ENCODE measurements at places on chromosomes 5 and 9.

DNA sequence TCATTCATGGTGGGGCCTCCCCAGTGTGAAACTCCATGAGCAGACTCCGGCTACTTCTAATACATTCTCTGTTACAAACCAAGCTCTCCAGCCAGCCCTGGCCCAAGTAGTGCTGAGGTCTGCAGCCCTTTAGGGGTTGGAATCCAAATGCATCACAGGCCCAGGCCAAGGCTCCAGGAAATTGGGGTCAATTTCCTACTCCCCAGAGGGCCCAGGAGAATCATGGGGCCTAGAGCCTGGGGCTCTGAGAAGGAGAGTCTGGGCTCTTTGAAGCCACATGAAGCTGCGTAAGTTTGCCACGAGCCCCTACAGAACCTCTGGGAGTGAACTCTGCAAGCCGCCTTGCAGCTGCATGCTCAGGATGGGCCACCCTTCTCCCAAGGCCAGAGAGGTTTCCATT lies 206.4 kb downstream of the PAPPA start:
- no peak for DNase-seq

DNA sequence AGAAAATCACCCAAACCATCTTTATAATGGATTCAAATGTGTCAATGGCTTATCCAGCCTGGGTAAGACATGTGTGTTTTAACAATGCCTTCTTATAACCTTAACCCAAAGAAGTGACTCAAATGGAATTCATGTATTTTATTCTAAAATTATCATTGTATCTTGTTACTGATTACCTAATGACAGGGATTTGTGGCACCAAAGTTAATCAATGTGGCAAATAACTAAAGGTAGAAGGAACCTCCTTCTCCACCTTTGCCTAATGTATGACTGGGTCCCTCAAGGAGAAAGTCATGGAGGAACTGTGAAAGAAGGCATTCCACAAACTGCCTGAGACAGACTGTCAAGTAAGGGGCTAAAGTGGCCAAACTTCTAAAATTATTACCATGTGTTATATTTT lies 84.4 kb upstream of the ITGA1 start:
- no peak for DNase-seq

GRCh38 chr5:137142764-137143605 lies 356.1 kb downstream of the SPOCK1 start:
- no peak for DNase-seq

GRCh38 chr5:29414681-29415080 lies 1778.8 kb upstream of the CDH6 start:
- no peak for DNase-seq

- DNase-seq, result no peak
These were observed 169.8 kb upstream of the PPP1R26 start for GRCh38 chr9:135309763-135310125.

- peak; percentile 5 for DNase-seq
These were observed 8.3 kb upstream of the SCGB3A1 start for GRCh38 chr5:180599590-180599914.

GRCh38 chr9:129336130-129336528 lies 158.1 kb upstream of the IER5L start:
- DNase-seq, result no peak

- DNase-seq, result no peak
These were observed 38.7 kb downstream of the JAKMIP2 start for GRCh38 chr5:147743678-147744374.

DNA sequence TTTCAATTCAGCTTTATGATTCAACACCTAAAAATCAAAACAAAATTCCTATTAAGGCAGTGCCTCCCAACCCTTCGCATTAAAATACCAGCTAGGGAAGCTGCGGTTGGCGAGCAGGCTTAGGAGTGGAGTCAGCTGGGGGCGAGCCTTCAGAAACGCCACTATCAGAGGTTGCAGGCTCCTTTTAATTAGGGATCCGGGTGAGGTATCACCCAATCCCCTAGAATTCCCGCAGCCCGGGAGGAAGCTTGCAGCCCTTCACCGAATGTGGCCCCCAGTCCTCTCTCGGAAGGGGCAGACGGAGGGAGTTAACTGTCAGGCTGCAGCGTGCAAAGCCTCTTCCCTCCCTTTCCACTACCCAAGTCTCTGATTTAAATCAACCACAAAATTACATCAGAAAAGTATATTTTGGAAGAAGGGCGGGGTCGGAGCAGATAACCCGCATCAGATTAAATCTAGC lies 1.7 kb downstream of the STC2 start:
- no peak for DNase-seq

- DNase-seq, result no peak
These were observed 1263.3 kb upstream of the CDH9 start for GRCh38 chr5:28301712-28302111.

- DNase-seq, result no peak
These were observed 5.1 kb upstream of the GPX8 start for GRCh38 chr5:55154873-55155272.

DNA sequence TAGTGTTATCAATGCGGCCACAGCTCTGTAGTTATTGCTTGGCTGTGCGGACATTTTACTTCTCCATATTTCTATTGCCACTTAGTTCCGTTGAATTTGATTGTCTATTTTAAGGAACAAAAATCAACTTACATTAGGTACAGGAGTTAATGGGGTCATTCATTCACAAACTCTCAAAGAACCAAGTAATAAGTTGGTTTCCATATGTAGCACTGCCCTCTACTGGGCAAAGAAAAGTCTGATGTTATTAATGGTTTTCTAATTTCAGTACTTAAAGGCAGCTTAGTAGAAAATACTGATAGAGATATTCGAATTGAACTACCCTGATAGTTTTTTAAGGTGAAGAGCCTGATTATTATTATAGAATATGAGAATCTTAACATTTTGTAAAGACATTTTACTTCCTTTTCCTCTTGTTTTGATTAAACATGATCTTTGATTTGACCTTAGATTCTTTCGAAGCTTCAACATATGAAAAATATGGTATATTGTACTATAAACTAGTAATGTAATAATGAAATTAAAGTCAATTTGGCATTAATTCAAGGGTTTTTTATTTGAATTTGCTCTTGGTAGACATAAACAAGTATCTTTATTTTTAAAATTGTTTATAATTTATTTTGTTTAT lies 119.5 kb upstream of the CTNND2 start:
- no peak for DNase-seq

- no peak for DNase-seq
These were observed 113.8 kb upstream of the SPATA31D4 start for GRCh38 chr9:81814401-81814793.

GRCh38 chr9:68927165-68927564 lies 86.7 kb downstream of the PRKACG start:
- no peak for DNase-seq

GRCh38 chr5:34772267-34773098 lies 66.5 kb upstream of the TTC23L start:
- DNase-seq, result no peak

- DNase-seq, result no peak
These were observed 1.3 kb downstream of the OR13J1 start for GRCh38 chr9:35868933-35869332.

- DNase-seq, result no peak
These were observed 33.9 kb upstream of the OTULINL start for GRCh38 chr5:14547666-14548065.

GRCh38 chr5:154262342-154262741 lies 71.8 kb downstream of the GALNT10 start:
- no peak for DNase-seq

GRCh38 chr9:27352457-27353165 lies 55.7 kb upstream of the EQTN start:
- no peak for DNase-seq

GRCh38 chr5:144549580-144549979 lies 378.9 kb downstream of the KCTD16 start:
- DNase-seq, result no peak

- DNase-seq, result no peak
These were observed 49.5 kb upstream of the BRINP1 start for GRCh38 chr9:119418721-119419120.

DNA sequence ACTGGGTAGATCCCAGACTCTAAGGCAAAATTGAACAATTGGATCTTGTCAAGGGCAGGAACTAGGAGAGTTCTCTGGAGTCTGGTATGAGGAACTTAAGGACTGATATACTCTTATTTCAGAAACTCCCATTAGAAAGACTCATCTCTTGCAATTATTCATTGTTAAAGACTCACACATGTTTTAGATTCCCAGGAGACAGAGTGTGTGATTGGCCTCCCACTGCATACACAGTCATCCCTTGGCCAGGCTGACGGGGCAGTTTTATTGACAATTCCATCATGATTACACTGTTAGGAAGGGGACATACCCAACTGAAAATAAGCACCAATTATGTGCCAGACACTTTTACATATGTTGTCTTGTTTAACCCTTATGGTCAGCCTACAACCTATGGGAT lies 347.2 kb downstream of the DMAC1 start:
- DNase-seq, result no peak

GRCh38 chr5:41968153-41968723 lies 43.2 kb downstream of the FBXO4 start:
- DNase-seq, result no peak

DNA sequence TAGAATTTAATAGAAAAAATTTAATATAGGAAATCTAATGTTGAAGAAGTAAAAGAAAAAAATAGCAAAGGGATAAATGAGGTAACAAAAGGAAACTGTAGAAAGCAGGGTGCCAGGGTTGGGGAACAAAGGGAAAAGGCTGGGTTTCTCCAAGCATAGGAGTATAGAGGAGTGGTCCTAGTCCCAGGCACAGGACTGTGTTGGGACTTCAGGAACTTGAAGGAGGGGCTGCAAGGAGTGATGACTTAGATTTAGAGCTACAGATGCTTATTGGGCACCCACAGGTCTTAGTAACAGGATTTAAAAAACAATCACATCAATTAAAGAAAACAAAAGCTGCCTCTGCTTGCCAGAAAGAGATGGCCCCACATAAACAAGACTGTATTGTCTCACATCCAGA lies 396.5 kb upstream of the TNC start:
- no peak for DNase-seq

- no peak for DNase-seq
These were observed 26.2 kb upstream of the SNX18 start for GRCh38 chr5:54491326-54491725.

GRCh38 chr5:157324237-157324636 lies 58.3 kb downstream of the CYFIP2 start:
- DNase-seq, result peak; percentile 59

- DNase-seq, result no peak
These were observed 2.4 kb downstream of the SYK start for GRCh38 chr9:90803860-90804593.

DNA sequence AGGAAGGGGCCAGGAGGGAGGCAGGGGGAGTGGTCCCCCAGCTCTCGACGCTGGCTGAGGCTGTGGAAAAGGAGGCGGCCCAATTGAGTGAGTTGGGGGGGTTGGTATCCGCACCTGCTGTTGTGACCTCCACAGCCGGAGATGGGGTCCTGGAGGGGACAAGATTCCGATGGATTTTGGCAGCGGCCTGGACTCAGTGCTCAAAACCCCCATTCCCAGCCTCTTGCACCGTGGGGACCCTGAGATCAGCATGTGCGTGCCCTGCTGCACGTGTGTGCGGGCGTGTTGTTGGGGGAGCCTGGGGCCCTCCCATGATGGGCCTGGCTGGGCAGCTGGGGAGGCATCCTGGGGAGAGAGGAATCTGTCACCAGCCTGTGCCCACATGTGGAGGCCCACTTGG lies 15.0 kb downstream of the CNTFR start:
- no peak for DNase-seq

- no peak for DNase-seq
These were observed 394.0 kb downstream of the CETN3 start for GRCh38 chr5:90015584-90016018.

GRCh38 chr9:92179286-92180001 lies 64.2 kb upstream of the SPTLC1 start:
- no peak for DNase-seq

GRCh38 chr9:109716631-109717030 lies 63.4 kb upstream of the PALM2AKAP2 start:
- DNase-seq, result no peak

DNA sequence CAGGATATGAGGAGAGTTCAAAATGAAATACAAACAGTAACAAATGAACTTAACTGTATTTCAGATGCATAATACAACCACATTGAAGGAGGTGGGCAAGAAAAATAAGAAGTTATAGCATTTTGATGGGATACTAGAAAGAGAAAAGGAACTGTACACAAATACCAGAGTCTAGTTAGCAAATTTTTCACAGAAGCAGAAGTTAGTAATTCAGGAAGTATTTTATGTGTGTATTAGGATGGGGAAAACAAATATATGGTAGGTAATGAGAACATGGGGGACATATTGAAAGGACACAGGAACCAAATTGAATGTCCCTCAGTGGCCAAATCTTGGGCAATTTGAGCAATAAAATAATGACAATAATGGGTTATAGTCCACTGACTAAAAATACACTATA lies 18.4 kb downstream of the GM2A start:
- DNase-seq, result no peak

- no peak for DNase-seq
These were observed 13.8 kb downstream of the GARNL3 start for GRCh38 chr9:127278372-127278771.

DNA sequence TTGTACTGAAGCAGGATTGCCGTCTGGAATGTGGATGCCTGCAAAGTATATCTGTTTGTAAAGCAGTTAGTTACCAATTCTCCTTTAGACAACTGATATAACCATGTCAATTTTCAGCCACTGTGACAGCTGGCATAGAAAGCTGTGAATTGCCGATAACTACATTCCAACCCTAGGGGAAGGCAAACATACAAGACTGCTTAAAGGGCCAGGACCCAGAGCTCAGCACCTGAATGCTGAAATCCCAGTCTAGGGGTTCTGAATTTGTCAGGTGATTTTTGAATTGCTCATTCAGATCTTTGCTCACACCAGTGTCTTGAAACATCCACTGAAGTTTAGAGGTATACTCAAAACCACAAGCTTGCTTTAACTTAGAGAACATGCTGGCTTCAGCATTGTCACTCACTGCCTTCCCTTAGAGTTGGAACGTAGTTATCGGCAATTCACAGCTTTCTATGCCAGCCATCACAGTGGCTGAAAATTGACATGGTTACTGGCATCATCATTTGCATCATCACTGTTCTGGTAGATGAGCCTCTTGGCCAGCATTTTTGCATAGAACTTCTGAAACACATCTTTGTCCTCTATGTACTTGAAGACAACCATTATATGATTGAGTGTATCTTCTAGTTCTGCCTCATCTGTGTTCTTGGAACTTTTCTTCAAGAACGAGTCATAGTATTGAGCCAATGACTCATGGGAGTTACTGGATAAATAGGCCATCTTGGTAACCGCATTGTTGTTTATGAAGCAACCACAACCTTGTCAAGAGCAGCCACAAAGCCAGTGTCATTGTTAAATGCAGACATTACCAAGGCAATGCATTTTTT lies 82.1 kb downstream of the CCDC192 start:
- no peak for DNase-seq

DNA sequence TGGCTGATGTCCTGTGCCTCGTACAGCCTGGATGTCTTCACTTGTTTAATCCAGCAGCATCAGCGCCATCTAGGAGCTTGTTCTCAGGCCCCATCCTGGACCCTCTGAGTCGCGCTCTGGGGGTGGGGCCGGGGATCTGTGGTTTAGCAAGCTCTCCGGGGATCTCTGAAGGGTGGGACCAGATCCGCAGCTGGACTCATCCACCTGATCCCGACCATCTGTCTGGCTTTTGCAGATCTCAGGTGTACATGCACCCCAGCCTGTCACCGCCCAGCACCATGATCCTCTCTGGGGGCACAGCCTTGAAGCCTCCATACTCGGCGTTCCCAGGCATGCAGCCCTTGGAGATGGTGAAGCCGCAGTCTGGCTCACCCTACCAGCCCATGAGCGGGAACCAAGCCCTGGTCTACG lies 15.1 kb upstream of the POMT1 start:
- DNase-seq, result no peak

GRCh38 chr5:159332800-159333544 lies 2.7 kb upstream of the IL12B start:
- no peak for DNase-seq
